H9 (cell line): ENCODE measurements at places on chromosomes 11 and 22.

DNA sequence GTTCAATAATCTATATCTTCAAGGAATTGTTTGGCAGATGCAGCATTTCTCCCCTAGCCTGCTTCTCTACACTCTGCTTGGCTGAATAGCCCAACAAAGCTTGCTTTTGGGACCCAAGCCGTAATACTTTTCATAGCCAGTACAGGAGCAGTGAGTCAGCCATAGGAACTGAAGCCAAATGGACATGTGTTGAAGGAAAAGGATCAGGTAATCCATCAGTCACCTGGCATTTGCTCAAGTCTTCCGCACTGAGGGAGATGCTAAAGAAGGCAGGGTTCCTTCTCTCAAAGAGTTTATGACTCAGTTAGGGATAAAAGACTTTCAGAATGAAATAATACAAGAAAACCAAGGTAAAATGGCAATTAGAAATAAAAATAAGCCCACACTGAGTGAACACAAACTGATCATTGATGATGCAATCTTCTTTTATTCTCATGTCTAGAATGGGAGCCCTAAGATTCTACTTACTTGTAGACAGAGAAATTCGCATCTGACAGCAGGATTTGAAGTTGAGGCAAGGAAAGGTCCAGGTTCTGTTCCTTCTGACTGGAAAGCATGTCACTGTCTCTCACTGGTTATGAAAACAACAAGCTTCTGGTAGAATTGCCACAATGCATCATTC, 13.2 kb downstream of the C11orf87 start:
- no peak for DNase-seq

DNA sequence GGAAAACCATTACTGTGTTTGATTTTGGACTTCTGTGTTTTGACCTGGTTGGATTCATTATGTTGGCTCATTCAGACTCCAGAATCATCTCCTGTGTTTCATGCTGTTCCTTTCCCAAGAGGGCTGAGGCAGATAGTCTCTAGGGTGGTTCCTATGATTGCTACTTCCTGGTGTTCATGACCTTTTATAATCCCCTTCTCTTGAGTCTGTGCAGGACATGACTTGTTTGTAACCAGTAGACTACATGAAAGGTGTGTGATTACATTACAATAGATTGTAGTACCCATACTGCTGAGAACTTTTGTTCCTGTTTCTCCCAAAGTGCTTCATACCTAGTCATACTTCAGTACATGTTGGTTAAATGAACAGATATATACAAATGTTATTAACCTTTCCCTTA, 700.6 kb downstream of the METTL15 start:
- no peak for DNase-seq

DNA sequence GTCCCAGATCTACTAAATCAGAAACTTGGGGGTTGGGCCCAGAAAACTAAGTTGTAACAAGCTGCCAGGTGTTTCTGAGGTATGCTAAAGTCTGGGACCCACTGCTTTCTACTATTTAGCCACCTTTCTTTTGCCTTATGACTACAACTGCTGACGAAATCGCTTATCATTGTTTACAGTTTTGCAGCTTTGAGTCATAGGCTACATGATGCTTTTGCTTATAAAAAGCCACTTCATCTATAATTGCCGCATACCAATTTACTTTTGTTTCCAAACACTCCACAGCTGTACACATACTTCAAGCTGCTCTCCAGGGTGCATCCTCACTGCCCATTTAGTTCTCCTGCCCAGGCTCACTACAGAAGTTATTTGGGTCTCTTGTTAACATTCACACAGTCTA, 144.7 kb downstream of the ENTHD1 start:
- no peak for DNase-seq

DNA sequence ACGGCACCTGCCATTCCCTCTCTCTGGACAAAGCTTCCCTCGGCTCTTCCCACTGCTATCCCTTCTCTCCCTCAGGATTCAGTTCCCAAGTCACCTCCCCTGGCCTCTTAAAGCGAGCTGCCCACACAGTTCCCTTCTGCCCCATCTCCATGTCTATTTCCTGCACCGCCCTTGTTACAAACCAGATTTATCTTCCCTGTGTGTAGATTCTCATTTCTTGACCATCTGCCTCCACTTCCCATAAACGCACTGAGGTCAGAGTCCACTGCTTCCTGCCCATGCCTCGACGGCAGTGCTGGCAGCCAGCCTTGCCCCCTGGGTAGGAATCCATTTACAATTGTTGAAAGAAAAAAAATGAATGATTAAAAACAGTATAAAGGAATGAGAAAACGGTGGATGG, 11.6 kb upstream of the APOBEC3B start:
- no peak for DNase-seq

DNA sequence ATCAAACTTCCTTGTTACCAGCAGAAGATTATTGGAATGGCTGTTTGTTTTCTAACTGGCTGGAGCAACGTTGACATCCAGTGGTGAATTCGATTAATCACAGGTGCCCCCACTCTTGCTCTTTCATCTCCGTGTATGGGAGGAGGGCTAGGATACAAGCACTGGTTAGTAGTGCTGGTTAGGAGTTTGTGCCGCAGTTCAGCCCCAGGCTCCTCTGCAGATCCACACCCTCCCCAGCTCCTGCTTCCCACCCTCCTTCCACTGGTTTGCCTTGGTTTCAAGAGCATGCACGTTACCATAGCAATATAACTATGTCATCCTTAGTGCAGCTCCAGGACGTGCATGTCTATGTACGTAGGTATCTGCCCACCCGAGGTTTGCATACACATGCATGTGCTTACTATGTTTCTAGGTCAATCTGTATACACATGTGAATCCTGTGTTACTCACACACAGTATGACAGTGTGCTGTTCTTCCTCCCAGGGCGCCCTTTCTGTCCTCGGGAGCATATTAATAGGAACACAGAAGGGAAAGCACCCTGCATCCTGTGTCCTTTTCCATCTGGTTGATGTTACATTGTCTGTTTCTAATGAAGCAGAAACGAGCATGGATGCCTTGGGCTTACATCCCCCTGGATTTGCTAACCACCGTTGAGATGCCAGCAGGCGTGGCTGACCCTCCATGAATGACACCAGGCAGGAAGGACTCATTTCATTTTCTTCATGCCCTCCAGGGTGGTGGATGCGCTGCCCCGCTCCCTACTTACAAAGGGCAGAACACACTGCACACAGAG, 539.3 kb downstream of the OPCML start:
- DNase-seq: no peak

DNA sequence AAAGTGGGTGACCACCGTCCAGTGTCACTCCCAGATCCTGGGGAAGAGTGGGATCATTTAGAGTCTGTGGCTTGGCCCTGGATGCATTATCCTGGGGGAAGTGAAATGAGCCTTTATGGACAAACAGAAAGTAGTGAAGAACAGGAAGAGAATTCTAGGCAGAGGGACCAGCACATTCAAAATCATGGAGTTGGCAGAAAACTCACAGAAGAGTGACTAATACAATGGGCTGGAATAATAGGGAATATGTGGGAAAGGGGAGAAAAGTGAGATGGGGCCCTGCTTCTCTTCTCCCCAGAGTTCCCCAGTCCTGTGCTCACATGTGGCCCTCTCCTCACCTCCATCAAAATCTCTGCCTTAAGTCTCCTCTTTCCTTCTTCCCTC, 84.3 kb downstream of the CCDC81 start:
- DNase-seq: no peak

- DNase-seq: no peak
Measured at GRCh38 chr22:38846412-38846811, 2.6 kb upstream of the NPTXR start.

- no peak for DNase-seq
Measured at GRCh38 chr22:49589301-49589700, 238.4 kb downstream of the BRD1 start.

DNA sequence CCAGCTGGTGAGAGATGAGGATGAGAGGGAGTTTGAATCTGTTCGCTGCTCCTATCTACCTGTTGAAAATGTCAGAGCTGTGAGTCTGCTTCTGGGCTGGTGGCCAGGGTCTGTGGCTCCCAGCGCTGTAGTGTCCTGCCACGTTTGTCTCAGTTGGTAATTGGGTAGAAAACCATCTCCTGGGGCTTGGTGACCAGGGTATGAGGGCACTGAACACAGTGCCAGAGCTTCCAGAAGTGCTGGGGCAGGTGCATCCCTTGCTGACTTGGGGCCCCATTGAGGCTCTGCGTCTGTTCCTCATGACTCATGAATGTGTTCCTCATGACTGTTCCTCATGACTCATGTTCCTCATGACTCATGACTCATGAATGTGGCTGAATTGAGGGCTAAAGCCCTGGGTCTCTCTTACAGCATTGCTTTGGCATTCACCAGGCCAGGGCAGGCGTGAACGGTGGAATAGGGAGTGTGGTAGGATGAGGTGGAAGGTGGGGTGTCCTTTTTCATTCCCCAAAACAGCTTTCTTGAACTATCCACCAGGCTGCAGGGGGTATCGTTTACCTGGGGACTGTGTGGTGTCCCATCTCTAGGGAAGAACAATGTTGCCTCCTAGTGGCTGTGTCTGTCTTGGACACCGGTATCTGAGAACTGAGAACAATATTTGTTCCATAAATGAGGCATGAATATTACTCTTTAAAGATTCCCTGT, 139.5 kb downstream of the COMMD9 start:
- DNase-seq: peak; percentile 82

GRCh38 chr22:24883432-24883831, 63.1 kb downstream of the LHFPL7 start:
- no peak for DNase-seq

DNA sequence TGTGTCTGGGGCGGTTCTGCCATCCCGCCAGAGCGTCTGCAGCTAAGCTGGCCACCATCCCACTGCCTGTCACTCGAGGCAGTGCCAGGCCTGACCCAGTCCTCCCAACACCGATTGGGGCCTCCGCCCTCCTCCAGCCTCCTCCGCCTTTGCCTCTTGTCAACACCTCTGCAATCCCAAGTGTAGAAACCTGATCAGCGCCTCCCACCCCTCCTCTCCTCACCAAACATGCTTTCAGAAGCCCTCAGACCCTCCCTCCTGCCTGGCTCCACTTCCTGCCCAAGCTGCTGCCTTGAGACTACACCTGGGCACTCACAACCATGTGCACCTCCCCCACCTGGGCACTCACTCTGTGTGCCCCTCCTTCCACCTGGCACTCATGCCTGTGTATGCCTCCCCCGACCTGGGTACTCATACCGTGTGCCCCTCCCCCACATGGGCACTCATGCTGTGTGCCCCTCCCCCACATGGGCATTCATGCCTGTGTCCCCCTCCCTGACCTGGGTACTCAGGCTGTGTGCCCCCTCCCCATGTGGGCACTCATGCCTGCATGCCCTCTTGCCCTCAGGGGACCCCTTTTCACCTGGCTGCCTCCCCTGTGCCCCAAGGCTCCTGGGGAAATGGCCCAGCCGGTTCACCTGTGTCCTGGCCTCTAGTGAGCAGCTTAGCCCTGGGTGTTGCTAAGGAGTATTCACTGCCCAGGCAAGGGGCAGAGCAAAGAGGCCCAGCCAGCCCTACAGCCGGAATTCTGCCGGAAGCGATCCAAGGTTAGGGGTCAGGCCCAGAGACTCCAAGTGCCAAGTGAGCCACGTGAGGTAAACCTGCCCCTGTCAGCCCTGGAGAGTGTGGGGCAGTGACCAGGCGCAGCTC, 5.5 kb upstream of the IFITM10 start:
- DNase-seq: no peak

- no peak for DNase-seq
Measured at GRCh38 chr11:24687531-24688147, 190.8 kb downstream of the LUZP2 start.

- no peak for DNase-seq
Measured at GRCh38 chr11:17651681-17652080, 67.7 kb upstream of the MYOD1 start.

DNA sequence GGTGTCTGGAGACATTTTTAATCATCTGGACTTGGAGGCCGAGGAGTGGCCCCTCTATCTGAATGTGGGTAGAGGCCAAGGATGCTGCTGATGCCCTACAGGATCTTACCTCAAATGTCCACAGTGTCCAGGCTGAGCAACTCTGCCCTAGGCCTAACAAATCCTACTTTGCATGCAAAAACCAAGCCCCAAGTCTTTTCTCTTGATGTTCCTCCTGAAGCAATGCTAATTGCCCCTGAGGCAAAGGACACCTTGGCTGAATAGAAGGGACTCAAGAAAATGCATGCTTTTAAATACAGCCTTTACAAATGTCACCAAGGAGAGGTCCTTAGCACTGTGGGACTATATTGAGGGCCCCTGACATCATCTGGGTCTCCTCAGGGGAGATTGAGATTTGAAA, 43.8 kb upstream of the PHF21B start:
- no peak for DNase-seq

DNA sequence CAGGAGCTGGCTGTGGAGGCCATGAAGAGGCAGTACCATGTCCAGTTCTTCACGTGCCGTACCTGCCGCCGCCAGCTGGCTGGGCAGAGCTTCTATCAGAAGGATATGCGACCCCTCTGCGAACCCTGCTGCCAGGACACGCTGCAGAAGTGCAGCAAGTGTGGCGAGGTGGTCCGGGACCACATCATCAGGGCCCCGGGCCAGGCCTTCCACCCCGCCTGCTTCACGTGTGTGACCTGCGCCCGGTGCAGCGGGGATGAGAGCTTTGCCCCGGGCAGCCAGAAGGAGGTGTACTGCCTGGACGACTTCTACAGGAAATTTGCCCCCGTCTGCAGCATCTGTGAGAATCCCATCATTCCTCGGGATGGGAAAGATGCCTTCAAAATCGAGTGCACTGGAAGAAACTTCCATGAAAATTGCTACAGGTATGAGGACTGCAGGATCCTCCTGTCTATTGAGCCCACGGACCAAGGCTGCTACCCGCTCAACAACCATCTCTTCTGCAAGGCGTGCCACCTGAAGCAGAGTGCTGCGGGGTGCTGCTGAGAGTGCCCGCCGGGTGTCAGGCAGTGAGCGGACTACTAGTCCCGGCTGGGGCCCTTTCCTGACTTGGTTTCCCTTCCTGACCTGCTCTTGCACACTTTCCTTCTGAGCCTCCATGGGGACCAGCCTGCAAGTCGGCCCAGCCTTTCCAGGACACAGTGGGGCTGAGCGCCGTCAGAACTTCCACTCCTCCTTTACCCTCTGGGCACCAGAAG, 22.0 kb upstream of the PHF21A start:
- no peak for DNase-seq

GRCh38 chr11:3926458-3927095, 71.1 kb downstream of the STIM1 start:
- DNase-seq: no peak

- DNase-seq: no peak
Measured at GRCh38 chr22:45535290-45535689, 32.6 kb downstream of the FBLN1 start.

GRCh38 chr11:122173587-122173986, 57.6 kb upstream of the BLID start:
- no peak for DNase-seq
